Astrocyte of the spinal cord (primary cell): ENCODE measurements at places on chromosomes 3 and 15.

DNA sequence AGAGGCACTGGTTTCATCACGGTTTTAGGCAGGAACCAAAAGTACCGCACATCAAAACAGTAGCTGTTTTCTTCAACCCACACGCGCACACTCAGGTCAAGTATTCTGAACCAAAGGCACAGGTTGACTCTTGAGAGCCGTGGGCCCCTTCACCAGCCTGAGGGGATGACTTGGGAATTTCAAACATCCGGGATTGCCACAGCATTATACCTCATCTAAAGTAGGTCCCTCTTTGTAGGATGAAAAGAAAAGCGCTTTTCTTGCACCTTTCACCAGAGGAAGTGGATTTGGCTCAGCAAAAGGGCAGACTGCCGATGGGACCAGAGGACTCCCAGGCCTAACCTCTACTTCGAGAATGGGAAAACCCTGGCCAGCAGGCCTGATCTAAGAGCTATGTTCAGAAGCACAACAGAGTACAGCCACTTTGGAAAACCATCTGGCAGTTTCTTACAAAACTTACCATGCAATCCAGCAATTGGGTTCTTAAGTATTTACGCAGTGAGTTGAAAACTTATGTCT, 88.2 kb upstream of the PROK2 start:
- DNase-seq = no peak

GRCh38 chr3:49484471-49484870, 14.4 kb downstream of the DAG1 start:
- no peak for DNase-seq

- peak; percentile 16 for DNase-seq
These were observed 146.4 kb upstream of the PFN2 start for GRCh38 chr3:150117076-150117475.

DNA sequence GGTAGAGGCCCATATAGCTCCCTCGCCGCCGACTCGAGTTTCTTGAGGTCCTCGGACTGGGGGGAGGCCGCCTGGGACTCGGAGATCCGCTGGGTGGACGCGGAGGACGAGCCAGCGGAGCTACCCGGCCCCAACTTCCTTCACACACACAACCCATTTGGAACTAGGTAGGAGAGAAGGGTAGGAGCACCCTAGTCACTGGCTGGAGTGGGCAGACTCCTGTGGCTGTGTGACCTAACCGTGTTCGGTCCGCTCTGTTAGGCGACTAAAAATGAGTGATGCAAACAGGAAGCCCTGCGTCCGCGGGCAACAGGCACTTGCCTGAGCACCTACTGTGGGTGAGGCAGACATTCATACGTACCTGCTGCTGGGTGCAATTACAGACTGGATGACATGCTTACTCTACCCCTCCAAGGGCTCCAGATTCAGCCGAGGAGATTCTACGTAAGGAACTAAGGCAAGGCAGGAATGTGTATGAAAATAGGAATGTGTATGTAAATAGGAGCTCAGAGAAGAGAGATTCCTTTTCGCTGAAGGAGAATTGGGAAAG, 4.6 kb upstream of the SIN3A start:
- DNase-seq = peak; percentile 56

DNA sequence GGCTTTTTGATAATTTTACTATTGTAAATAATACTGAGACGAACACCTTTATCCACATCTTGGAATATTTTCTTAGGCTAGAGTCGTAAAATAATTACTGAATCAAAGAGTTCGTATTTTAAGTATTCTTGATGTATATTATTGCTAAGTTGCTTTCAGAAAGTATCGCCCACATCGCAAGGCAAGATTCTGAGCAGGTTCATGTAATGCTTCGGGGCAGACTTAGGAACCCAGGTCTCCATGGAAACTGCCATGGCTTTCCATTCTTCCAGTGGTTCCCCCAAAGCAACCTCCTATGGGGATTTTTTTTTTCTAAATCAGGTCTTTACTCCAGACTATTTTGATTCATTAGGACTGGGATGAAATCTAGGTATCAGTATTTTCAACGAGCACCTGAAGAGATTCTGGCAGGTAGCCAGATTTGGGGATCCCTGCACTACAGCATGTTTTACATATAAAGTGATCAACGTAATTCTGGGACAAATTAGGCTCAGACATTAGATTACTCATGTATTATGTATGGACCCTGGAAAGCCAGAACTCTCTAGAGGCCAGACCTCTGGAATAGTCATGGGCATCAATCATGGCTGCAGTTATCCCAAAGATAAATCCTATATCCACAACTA, 86.5 kb downstream of the B3GNT5 start:
- DNase-seq = no peak

DNA sequence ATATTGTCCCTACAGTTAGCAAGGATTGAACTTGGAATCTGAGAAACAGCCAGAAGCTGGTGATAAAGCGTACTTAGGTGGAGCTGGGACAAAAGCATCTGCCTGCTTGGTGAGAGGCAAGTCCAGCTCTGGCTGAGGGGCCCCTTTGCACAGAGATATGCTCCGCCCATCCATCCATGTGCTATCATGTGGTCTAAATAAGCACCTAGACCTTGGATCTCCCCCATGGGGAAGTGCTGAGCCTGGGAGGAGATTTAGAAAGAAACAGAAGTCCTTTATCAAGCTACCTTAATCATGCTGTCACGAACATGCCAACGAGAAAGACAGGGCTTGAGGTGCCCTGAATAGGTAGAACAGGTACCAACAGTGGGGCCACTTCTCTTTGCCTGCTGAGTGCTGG, 369.5 kb downstream of the FOXP1 start:
- DNase-seq = no peak

GRCh38 chr3:185103359-185104127, 49.3 kb downstream of the C3orf70 start:
- DNase-seq = no peak

DNA sequence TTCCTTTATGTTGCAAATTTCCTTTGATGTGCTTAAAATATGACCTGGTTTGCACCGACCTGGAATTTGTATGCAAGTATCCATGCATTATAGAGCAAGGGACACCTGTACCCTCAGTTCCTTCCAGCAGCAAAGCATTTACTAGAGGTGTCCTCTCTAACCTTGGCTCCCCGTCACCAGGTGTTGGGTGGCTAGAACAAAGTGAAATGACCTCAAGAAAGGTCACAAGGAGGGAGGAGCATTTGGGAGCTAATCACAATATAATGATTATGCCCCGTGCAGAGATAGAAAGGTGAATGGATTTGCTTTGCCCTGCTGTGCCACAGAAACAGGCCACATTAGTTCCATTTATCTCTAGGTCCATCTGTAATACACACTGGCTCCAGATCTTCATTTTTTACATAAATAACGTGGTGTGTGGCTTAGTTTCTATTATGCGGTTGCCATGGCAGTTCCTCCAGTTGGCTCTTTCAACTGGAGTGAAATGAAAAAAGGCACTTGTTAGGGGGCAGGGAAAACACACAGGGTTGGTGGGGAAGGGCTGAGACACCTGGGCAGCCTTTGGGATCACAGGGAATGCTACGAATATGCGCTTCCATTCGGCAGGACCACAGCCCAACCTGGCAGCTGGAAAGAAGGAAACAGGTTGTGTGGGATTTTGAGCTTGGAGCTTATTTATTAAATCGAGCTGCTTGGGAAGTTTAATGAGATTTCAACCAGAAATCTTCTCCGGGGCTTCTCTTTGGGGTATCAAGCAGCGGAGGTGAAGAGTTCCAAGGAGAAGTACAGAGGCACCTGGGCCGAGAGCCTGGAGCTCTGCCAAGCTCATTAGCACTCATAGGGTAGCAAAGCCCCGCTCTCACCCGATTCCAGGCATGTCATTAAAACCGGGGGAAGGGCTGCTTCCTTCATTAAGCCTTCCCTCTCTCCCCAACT, 233.5 kb upstream of the ST8SIA2 start:
- DNase-seq = no peak

DNA sequence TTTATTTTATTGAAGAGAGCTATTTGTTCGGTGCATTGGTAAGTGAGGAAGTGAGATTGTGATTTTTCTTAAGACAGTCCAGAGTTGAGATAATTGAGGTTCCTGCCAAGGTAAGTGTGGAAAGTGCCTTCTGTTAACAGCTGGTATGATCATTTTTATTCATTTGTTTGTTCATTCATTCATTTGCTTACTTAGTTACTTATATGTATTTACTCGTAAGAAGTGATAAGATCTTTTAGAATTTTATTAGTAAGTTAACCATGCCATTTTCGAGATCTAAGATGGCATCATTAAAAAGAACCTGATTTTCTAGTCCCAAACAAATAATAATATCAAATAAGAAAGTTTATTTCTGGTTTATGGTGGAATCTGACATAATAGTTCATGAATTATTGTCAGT, 150.0 kb downstream of the GHSR start:
- no peak for DNase-seq

DNA sequence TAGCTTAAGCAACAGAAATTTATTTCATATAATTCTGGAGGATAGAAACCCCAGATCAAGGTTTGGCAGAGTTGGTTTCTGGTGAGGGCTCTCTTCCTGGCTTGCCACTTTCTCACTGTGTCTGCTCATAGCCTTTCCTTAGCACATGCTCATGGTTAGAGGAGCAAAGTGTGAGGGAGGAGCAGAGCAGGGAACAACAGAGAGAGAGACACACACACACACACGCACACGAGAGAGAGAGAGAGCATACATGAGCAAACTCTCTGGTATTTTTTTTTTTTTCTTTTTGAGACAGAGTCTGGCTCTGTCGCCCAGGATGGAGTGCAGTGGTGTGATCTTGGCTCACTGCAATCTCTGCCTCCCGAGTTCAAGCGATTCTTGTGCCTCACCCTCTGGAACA, 36.8 kb upstream of the ZDHHC23 start:
- DNase-seq = no peak

DNA sequence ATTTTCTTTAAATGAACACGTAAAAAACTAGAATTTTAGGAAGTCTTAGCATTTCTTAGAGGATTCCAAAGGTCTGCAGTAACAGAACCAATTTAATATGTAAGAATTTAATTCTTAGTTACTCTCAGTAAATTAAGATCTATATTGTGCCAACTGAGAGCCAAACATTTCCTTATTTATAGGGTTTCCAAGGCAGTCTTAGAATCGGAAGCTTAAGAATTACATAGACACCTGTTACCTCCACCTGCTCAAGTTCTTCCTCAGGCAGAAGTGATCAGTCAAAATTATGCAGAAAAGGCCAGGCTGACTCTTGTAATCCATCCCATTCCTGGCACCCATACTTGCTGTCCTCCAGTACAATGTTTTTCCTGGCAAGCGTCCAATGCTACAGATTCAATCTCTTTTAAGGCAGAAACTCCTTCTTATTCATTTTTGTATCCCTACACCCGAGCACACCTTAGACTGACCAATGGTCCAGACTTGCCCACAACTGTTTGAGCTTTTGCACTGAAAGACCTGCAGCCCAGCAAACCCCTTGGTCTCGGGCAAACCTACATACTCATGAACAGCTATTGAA, 64.3 kb downstream of the NCEH1 start:
- peak; percentile 79 for DNase-seq

- DNase-seq = no peak
These were observed 97.9 kb upstream of the PFN2 start for GRCh38 chr3:150068440-150069153.

DNA sequence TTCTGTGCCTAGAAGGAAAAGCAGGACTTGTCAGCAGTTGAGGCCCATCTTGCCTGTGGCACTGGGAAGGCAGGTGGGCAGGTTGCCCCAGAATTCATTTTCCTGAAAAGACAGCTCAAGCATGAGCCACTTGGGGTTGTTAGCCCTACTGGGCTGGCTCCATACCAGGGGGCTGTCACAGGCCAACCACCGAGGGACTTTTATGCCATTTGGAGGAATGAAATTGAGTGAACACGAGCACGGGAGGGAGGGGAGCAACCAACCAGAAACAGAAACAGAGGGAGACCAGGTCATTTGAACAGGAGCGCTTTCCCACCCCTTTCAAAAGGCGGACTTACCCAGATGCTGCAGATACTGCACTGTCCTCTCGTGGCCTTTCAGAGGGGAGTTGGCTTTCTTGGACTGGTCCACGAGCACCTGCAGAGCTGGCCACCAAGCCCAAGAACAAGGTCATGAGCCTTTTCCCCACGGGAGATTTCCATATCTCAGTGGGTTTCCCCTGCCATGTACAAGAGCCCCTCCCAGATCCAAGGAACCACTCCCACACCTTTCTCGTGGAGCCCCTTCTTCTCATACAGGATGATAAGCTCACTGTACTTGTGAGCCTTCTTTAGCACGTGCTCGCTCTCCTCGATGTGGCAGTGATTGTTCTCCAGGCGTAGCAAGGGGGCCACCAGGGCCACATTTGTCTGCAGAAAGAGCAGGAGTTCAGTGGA, 9.9 kb upstream of the PLA2G4F start:
- DNase-seq = no peak

GRCh38 chr15:100264994-100265640, 76.7 kb downstream of the ADAMTS17 start:
- no peak for DNase-seq

- DNase-seq = peak; percentile 87
These were observed 32.2 kb upstream of the TM2D3 start for GRCh38 chr15:101684384-101684783.

DNA sequence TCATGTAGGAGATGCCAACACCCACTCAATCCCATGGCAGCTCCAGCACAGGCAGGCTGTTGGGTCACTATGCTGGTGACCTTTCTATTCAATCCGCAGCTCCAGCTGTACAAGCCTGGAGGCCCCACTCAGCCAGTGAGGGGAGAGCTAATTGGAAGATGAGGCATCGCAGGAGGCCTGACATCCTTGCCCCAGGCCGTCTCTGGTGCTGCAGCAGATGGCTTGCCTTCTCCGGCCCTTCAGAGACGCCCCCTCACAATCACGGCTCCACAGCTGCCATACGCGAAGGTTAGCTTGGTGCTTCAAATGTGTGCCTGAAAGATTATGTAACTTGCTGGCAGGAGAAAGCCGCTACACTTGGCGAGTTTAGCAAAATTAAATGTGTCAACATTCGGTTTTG, 104.2 kb upstream of the CLSTN2 start:
- DNase-seq = no peak

DNA sequence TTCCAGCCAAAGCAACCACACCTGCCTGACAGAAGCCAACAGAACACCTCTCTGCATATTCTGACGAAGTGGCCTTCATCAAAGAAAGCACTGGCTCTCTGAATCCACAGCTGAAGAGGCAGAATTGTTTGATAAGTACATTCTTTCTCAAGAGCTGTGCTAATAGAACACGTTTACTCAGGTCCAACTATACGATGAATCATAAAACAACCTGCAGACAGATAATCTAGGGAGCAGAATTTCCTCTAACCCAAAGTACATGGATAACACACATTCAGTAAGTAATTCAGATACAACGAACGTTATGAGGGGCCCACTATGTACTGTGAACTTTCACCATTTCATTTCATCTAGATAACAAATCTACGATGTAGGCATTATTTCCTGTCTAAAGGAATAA, 25.4 kb downstream of the ALDH1A2 start:
- DNase-seq = no peak

- DNase-seq = no peak
These were observed 65.5 kb downstream of the ARHGAP31 start for GRCh38 chr3:119359476-119360326.

GRCh38 chr3:23592961-23593931, 212.5 kb upstream of the UBE2E1 start:
- no peak for DNase-seq

GRCh38 chr3:148922467-148922866, 57.4 kb downstream of the CPA3 start:
- DNase-seq = no peak

GRCh38 chr15:76328106-76328696, 8.4 kb upstream of the ISL2 start:
- DNase-seq = no peak
